ENCODE measurements at places on chromosomes 16 and 17.

- no peak for DNase-seq
Observed at GRCh38 chr16:30941600-30942425, 7.1 kb upstream of the ORAI3 start.

DNA sequence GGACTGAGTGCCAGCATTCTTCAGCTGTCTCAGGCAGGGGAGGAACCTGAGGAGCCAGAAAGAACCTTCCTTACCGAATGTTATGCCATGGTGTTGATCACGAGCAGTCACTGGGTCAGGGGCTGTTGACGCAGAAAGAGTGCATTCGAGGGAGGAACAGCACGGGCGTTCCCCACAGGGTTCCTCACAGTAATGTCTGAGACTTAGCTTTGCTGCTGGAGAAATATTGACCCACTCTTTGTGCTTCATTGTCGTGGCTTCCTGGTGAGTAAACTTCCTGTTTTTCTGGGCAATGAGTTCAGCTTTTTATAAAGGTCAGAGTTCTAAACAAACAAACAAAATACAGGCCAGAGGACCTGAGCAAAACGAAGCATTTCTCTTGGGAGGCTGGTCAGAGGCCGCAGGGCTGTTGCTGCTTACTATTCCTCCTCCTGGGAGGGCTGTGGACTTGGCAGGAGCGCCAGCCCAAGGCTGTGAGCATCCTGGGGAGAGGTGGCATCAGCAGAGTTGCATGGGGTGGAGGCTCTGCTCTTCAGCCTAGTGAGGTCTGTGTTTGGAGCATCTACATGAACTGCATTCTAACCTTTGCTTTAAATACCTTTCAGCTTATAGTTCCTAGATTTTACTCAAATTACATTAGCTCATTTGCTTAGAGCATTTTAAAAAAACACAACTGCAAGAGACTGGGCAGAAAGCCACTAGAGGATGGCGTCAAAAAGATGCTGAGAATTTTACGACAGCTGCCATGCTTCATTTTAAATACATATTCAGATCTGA lies 143.1 kb upstream of the CACNG5 start:
- no peak for DNase-seq

- DNase-seq, result no peak
Observed at GRCh38 chr17:42766124-42766523, 5.1 kb downstream of the RAMP2 start.

GRCh38 chr16:69563605-69564580 lies 1.9 kb upstream of the NFAT5 start:
- no peak for DNase-seq

- DNase-seq, result peak; percentile 78
Observed at GRCh38 chr17:50289991-50290702, 15.9 kb downstream of the TMEM92 start.

- DNase-seq, result peak; percentile 69
Observed at GRCh38 chr17:75848523-75849278, 4.5 kb upstream of the UNC13D start.

Measured in left forelimb (tissue), 1 donor.